Stomach (tissue), 19 donors: ENCODE measurements at places on chromosomes 5 and 9.

DNA sequence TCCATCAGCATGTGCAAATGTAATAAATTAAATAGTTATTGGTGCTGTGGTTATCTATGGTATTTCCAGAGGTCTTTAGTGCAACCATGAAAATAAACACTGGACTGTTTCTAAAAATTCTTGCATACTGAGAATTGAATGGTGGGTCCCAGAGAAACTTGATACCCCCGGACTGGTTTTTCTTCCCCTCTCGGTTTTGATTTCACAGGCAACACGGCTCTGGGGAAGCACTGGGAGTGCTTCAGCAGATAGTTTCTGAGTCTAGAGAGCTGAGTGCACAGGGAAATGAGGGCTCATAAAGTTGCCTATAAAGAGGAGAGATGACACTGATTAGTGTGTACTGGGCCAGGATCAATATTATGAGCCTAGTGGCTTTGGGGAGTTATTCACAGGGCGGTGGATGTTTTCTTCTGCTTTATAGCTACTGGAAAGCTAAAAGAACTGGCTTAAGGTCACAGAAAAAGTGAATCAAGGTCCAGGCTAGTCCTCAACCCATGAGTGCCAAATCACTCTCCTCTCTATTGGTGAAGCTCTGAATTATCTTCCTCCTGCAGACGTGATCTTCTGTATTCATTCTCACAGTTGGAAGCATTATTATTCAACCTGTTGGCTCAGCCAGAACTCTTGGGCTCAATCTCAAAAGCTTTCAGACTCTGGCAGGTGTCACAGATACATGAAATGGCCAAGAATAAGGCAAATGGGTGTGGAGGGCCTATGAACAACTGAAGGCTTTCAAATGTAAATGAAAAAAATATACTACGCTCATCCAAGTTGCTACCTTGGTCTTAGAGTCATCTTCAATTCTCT, 170.2 kb upstream of the HMHB1 start:
- DNase-seq: no peak

GRCh38 chr9:126521976-126522590, 91.6 kb upstream of the LMX1B start:
- no peak for DNase-seq

- DNase-seq: no peak
Observed at GRCh38 chr5:181152406-181152805, 5.0 kb downstream of the OR2V2 start.

DNA sequence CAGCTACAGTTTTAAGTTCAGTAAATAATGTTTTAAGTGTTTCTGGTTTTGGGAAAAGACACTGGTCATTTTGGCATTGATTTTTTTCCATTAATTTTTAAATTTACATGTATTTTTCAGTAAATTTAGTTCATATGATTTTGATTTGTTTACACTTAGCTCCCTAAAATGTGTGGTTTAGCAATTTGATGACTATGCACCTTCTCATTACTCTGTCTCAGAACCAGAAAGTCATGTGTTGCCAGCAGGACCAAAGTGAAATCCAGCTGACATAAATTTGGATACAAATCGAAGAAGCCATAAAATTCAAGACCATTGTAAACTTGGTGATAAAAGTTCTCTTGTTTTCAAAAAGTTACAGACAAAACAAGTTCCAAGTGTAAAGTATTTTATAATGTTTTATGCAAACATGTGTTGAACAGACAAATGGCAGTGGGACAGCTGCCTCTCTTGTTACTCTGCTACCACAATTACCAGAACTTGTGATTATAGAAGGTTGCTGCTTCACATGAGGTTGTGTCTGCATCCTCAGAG, 354.8 kb downstream of the NR2F1-AS1 start:
- no peak for DNase-seq

GRCh38 chr9:82957529-82958379, 105.2 kb downstream of the RASEF start:
- DNase-seq: peak; percentile 31

DNA sequence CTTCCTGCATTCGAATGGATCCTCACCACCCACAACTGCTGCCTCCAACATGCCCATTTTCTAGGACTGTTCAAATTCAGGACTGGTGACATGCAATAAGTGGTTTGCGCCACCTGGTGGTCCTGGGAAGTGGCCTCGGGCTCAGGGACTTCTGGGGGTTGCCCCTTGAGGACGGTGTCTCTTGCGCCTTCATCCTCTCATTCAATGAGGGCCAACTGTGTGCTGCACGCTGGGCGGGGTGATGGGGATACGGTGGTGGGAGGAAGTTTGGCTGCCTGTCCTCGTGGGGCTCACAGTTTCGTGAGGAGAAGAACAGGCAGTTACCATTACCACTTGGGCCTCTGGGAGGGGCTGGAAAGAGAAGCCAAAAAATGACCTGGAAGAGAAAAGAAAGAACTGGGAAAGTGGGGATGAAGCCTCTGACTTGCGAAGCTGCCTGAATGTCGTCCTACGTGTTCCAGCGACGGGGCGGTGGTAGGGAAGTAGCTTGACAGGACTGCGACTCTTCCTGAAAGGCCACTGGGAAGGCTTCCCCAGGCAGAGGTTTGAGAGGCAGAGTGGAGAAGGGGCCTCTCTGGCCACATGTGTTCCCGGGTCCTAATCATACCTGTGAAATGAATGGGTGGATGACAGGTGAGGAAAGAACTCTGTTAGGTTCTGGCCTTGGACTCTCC, 49.0 kb downstream of the PSD2 start:
- DNase-seq: peak; percentile 78

DNA sequence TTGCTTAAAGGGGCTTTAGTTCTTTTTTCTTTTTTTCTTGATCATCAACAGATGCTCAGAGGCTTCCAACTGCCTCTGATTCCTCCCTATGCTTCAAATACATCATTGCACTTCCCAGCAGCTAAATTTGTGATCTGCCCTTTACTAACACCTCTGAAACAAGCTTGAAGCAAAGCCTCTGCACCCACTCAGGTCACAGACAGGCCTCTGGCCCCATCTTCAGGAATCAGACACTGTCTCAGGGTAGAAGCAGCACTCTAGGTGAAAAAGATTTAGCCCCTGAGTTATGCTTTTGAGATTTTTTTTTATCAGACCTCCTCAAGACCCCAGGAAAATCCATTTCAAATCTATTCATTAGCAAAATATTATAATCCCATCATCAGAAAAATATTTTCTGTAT, 91.5 kb downstream of the MAMDC2 start:
- no peak for DNase-seq
